ENCODE measurements at places on chromosomes 1 and 21.

GRCh38 chr1:59128239-59128736, 168.6 kb upstream of the FGGY start:
- no peak for DNase-seq

DNA sequence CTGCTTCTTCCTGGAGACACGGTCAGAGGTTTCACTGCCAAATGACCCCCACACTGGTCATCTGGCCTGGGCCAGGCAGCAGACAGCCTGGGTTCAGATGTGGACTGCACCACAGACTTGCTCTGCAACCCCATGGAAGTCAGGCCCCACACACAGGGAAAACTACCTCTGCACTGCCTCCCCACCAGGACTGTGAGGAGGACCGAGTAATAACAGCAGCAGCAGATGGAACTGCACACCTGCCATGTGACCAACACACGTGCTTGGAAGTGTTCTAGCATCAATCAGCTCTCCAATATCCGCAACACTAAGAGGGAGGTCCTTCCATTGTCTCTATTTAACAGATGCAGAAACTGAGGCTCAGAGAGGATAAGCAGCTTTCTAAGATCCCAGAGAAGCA, 51.4 kb downstream of the SLC9A1 start:
- no peak for DNase-seq

- no peak for DNase-seq
These were observed 20.1 kb upstream of the MED18 start for GRCh38 chr1:28308750-28309149.

- DNase-seq: no peak
These were observed 46.0 kb upstream of the GUCA2A start for GRCh38 chr1:42210421-42211133.

GRCh38 chr1:81069856-81070255, 730.9 kb upstream of the ADGRL2 start:
- no peak for DNase-seq

- DNase-seq: no peak
These were observed 8.9 kb downstream of the CR2 start for GRCh38 chr1:207463021-207463420.

DNA sequence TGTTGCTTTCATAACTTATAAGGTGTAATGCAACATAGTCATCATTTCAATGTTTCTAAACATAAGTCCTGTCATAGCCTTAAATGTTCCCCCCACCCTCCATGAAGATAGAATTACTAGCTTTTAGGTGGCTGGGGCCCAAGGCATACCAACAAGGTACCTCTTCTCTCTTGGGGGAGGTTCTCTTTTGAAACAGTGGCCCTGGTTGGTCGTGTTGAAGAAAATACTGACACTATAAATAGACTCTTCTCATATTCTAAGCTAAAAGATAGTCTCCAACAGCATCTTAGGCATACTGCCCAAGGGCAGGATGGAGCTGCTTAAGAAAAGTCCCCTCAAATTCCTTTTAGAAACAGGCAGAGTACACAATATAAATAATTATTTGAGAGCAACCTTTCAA, 255.0 kb downstream of the FAF1 start:
- no peak for DNase-seq

- DNase-seq: no peak
These were observed 23.5 kb upstream of the SARS1 start for GRCh38 chr1:109190189-109190588.

DNA sequence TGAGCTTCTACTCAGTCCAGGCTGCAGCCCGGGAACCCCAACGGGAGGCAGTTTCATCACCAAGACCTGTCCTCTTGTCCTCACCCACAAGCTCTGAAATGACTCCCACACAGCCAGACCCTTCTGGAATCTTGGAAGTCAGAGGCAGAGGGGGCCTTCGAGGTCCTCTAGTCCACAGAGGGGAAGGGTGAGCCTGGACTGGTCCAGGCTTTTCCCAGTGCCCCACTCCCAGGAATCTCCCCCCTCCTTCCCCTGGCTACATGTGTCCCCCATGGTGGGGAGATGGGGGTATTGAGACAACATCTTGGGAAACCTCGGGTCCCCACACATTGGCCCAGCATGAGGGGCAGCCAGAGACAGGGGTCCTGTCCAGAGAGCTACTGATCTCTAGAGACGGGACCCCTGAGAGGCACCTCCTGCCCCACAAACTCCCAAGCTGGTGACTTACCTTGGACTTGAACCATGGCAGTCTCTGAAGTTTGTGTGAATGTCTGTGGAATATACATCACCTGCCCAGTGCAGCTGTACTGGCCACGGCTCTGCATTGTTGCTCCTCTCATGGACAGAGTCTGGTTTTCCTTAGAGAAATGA, 19.4 kb upstream of the SLAMF9 start:
- no peak for DNase-seq

- no peak for DNase-seq
These were observed 2.3 kb downstream of the HIPK1 start for GRCh38 chr1:113931451-113931851.

DNA sequence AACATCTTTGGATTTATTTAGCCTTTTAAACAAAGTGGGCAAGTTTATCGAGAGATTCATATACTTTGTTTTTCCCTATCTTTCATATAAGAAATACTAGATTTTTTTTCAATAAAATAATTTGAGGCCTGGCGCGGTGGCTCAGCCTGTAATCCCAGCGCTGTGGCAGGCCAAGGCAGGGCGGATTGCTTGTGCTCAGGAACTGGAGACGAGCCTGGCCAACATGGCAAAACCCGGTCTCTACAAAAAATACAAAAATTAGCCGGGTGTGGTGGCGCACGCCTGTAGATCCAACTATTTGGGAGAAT, 1.6 kb upstream of the CDC14A start:
- DNase-seq: no peak

- DNase-seq: no peak
These were observed 24.1 kb upstream of the RNF19B start for GRCh38 chr1:32988665-32989064.

- no peak for DNase-seq
These were observed 285.8 kb upstream of the NEGR1 start for GRCh38 chr1:72568113-72568512.

GRCh38 chr1:47186267-47187185, 3.3 kb downstream of the PDZK1IP1 start:
- no peak for DNase-seq

- no peak for DNase-seq
These were observed 99.1 kb upstream of the ERG start for GRCh38 chr21:38597421-38597820.

- DNase-seq: no peak
These were observed 261.0 kb downstream of the ASTN1 start for GRCh38 chr1:176903474-176903873.

GRCh38 chr1:155196103-155196892, 11.4 kb downstream of the THBS3 start:
- DNase-seq: no peak

- DNase-seq: no peak
These were observed 28.2 kb upstream of the EPB41 start for GRCh38 chr1:28885977-28886730.

DNA sequence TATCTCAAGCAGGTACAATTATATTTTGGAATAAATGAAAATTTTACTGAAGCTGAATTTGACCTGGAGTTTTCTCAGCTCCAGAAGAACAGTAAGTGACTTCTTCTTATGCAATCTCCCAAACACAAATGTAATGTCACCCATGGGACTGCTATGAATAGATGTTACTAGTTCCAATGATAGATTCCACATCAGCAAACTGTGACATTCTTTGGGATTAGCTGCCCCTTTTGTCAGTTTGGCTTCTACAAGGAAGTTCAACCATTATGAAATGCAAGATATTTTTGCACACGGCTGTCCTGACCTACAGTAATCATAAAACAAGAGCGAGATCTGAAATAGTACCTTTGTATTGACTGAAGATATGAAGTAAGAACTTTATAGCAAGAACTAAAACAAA, 27.8 kb upstream of the TSNAX start:
- no peak for DNase-seq

DNA sequence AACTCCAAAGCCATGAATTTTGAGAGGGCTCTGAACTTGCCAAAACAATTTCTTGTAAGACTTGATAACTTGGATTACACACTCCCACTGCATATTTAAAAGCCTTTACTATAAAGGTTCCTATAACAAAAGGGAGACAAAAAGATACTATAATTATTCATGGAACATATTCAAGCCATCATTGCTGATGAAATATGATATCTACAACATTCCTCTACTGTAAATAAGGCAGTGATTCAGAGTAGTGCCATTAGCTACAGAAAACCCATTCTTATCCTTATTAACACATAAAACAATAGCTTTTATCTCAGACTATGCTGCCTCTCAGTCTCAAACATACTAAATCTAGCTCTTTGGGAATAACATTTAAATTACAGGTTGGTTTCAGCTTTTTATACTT, 675.5 kb upstream of the CXADR start:
- DNase-seq: no peak

DNA sequence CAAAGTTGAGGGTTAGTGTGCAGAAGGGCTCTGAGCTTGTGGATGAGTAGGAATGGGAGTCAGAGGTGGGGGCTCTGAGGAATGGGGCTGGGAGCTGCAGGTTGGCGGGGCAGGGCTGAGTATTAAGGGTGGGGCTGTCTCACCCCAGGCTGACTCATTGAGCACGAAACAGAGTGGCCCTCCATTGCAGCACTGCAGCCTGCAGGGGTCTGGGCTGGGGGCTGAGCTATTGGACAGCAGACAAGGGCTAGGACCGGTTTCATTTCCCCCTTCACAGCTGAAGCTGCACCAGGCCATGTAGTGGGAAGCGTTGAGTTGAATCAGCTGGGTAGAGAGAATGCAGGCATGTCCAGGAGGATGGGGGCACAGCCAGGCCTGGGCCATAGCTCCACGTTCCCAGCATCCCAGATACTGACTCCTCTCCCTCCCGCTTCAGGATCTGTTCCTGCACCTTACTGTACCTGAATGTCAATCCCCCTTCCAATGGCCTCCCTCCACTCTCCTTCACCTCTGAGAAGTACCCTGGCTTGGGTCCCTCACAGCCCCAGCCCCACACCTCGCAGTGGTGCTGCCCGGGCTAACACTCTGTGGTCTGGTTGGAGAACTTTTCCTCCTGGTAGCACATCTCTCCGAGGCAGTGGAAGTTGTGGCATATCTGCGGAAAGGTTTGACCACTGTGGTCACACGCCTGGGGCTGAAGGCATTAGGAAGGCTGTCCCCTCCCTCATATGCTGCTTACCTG, 4.4 kb upstream of the INPP5B start:
- no peak for DNase-seq

DNA sequence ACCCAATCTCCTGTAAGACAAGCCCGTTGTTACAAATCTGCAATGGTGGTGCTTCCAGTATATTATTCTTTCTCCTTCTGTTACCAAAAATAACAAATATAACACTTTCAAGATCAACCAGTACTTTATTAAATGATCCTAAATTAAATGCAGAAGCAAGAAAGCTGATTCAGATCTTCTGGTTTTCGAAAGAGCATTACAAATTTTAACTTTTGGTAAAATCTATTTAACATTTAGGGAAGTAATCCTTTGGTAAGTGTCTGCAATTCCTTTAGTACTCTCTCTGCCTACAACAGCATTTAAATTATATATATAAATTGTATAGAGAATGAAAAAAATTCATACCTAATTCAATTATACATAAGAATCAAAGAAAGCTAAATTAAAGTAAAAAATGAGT, 198.6 kb upstream of the HMCN1 start:
- no peak for DNase-seq

All from renal pelvis (tissue), 12 donors.